ENCODE measurements at places on chromosomes 7 and 10. TPM values are rescaled to one million over a fixed set of nuclear protein-coding genes. Genes with fewer than 3 reads are reported as not detected.

DNA sequence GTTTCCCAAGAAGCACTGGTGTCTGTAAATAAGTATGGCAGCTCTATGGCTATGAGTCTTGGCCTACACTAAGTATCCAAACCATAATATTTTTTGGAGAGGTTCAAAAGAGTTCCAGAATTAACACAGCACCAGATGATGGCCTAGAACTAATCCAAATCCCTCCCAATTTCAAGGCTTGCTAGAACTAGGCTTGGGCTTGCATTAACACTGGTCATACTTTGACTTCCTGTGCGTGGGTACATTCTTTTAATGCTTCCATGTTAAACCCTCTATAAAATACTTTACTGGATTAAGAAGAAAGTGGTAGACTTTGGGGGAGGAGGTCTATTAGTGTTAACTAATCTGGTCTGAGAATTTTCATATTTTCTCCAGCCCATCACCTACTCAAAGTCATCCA, 3.1 kb downstream of the AASS start:
- DNase-seq: no peak

ODAD2 gene
- total RNA-seq: 1.9 TPM

PRF1 gene
- total RNA-seq: not detected

- DNase-seq: peak; percentile 60
Measured at GRCh38 chr10:128210215-128211063, 84.2 kb upstream of the MKI67 start.

GRCh38 chr10:129758207-129759021, 205.7 kb downstream of the EBF3 start:
- no peak for DNase-seq

SEMA4G gene
- total RNA-seq: 0.57 TPM

All from Daoy (cell line).